Hindlimb muscle (tissue), 1 donor: ENCODE measurements at places on chromosomes 7 and 10. TPM values are rescaled to one million over a fixed set of nuclear protein-coding genes. Genes with fewer than 3 reads are reported as not detected.
A peak's percentile ranks its signal among the peaks of the same experiment; 100 is the strongest.

CFAP43 gene
- 0.39 TPM for polyA plus RNA-seq

NAT16 gene
- polyA plus RNA-seq: not detected

SFRP5 gene
- polyA plus RNA-seq: 0.94 TPM

PNLIP gene
- 0.39 TPM for polyA plus RNA-seq

CAPZA2 gene
- polyA plus RNA-seq: 180 TPM

CDK14 gene
- polyA plus RNA-seq: 19.5 TPM

PKD2L1 gene
- not detected for polyA plus RNA-seq

MORN4 gene
- polyA plus RNA-seq: 5.2 TPM

KNDC1 gene
- polyA plus RNA-seq: 10.7 TPM

NKX2-3 gene
- 0.97 TPM for polyA plus RNA-seq

DNA sequence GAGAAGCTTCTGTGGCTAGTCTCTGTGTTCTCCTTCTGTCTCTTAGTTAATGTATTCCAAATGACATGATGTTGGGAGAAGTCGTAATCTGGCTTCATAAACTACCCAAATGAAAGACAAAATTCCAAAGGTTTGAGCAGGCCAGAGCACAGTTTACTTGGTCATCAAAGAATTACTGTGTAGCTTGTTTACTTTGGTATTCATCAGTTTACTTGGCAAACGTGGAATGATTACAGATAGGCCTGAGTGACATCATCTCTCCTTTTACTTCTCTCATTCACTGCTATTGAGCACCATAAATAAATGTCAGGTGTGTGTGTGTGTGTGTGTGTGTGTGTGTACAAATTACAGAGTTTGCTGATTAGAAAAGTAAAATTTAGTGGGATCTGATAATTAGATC, 327.3 kb downstream of the PHTF2 start:
- DNase-seq: no peak

DNA sequence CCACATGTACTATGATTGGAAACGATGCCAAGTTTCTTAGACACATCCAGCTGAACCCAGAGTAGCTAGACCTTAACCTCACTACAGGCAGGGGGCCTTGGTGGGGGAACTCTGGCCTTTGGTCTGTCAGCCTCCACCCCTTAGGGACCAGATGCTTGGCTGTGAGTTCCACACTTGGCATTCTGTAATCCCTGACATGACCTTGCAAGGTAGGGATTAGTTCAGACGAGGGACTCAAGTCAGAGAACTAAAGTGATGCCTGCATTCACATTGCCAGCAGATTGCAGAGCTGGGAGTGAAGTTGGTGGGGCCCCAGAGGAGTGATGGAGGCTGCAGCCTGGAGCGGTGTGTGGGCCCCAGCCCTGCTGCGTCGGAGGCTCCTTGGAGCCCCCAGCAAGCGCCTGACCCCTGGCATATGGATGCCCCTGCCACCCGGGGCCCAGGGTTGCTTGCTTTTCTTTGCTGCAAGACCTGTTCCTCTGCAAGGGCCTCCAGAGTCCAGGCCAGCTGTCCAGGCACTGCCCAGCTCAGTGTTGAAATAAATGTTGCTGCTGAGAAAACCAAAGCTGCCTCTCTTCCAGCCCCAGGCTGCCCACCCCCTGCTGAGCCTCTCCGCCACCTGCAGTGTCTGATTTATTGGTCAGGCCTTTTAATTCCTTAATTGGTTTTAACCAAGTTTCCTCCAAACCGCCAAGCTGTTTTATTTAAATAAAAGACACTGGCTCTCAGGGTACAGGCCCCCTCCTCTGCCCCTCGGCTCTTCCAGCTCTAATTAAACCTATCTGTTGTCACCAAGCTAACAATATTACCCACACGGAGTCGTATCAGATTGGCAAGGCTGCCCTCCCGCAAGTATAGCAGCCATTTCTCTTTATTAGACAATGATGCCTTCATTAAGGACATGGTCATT, 4.7 kb downstream of the NPTX2 start:
- no peak for DNase-seq

DNA sequence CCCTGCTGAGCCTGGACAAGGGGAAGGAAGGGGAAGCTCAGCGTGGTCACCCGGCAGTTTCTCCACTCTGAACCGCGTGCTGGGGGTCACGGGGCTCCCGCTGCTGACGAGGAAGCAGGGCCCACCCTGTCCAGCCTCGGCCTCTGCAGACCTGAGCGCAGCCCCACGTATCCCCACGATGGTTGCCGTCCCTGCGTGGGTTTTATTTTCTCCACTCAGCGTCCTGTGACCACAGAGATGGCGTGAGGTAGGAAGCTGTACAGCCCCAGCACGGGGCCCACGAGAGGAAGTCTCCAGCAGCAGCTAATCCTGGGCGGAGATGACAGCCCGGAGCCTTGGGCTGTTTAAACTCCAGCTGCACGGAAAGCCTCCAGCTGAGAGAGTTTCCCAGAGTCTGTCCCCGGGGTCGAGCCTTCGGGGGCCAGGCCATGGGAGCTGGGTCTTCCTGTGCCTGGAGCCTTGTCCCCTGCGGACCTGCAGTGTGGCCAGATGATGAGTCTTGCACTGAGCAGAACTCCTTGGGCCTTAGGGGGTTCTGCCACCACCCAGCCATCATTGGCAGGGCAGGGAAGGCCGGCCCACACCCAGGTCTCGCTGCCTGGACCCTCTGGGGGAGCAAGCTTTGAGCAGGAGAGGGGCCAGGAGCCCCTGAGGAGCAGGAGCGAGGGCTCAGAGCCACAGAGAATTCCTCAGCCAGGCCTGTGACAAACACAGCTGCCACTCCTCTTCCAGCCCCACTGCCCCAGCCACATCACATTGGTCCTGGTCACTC, 72.8 kb upstream of the FAM20C start:
- peak; percentile 72 for DNase-seq

- DNase-seq: peak; percentile 78
Measured at GRCh38 chr10:94403380-94404213, 1.3 kb downstream of the TBC1D12 start.

- DNase-seq: no peak
Measured at GRCh38 chr10:78868048-78868447, 200.7 kb upstream of the ZMIZ1 start.

DNA sequence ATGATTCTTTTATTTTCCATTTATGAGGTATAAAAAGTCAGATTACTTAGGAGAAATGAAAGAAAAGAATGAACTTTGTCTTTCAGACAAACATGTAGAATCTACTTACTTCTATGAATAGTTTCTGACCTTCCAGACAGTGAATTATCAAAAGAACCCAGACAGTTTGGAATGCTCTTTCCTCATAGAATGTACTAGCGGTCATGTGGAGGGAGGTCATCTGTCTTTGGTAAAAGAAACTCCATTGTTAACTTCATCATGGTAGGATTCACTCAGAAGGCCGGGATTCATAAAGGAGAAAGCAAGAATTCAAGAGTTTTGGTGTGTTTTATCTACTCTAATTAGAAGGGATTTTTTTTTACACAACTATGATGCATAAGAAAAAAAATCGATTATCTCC, 144.8 kb upstream of the ZNF804B start:
- no peak for DNase-seq

DNA sequence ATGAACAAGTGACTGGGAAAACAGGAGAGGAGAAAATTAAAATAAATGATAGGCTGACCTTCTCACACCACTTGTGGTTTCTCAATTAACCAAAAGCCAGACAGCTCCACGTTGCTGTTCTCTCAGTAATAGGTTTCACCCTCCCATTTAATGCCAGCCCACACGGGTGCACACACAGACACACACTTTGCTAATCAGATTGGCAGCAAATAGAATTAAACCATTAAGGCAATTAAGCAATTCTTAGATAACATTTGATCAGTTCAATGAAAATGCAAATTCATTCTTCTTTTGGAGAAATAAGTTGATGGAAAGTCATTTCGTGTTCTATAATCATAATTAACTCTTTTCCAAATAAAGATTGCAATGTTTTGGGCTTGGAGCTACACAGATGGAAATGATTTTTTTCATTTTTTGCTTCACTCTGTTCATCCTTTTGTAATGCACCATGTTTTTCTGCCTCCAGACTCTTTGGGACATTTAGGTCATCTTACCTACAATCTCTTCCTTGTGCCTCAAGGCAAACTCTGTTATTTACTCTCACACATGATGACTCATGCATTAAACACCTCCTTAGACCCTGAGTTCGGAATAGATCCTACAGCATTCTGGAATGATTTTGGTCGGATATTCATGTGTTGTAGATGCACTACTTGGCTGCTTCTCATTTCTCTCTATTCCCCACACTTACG, 700.7 kb downstream of the AUTS2 start:
- DNase-seq: no peak

- no peak for DNase-seq
Measured at GRCh38 chr10:81575036-81575435, 300.0 kb upstream of the NRG3 start.

- DNase-seq: no peak
Measured at GRCh38 chr10:101716891-101717659, 22.1 kb upstream of the FBXW4 start.

DNA sequence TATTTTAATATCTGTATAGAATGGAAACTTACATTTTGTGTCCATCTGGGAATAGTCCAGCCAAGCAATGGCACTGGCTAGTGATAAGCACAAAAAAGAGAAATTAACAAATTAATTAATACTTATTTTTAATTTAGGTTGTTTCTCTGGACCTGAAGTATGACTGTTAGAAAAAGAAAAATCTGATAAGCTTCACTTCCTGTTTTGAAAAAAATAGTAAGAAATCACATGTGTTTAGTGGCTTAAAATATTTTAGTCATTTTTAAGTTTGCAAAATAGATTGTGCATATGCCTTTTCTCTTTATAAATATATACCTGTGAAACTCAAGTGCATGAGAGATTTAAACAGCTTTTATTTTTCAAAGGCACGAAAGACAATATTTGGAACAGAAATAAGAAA, 50.1 kb upstream of the CREB5 start:
- no peak for DNase-seq

- no peak for DNase-seq
Measured at GRCh38 chr7:90262438-90262837, 17.5 kb downstream of the CFAP69 start.

DNA sequence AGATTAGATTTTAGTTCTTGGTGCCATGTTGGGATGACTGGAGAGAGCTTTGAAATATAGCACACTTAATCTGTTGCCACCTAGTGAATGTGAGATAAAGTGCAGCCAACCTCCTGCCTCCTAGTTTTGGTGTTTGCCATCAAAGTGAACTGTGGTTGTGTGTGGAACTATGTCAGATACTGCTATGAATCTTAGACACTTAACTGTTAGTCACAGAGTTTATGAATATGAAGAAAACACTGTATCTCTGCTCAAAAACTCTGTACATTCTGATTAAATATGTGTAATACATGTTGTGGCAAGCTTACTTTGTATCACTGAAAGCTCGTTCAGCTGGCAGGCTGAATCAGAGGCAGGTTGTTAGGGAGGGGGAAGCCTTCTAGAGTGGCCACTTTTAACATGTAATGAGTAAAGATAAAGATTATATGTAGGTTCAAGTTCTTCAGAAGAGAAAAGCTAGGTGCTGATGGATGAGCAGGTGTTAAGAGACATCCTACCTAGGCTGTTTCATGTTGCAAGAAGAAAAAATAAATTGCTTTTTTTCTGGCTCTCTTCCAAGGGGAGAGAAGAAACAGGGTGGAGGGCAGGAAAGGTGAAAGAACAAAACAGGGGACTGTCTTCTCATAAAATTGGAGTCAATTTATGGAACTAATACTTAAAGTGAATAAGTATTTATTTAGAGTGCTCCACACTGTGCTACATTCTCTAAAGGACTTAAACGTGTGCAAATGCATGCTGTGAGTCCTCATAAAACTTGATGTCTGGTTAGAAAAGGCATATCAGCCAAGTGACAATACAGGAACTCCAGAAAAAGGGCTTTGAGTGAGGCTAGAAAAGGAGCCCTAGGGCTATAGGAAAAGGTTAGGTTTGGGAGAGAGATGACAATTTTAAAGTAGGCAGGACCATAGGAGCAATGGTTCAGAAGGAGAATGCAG, 14.1 kb upstream of the LAMB1 start:
- DNase-seq: no peak
